ENCODE measurements at places on chromosomes 7 and 10.

GRCh38 chr7:79287981-79288380, 165.5 kb downstream of the MAGI2 start:
- no peak for DNase-seq

DNA sequence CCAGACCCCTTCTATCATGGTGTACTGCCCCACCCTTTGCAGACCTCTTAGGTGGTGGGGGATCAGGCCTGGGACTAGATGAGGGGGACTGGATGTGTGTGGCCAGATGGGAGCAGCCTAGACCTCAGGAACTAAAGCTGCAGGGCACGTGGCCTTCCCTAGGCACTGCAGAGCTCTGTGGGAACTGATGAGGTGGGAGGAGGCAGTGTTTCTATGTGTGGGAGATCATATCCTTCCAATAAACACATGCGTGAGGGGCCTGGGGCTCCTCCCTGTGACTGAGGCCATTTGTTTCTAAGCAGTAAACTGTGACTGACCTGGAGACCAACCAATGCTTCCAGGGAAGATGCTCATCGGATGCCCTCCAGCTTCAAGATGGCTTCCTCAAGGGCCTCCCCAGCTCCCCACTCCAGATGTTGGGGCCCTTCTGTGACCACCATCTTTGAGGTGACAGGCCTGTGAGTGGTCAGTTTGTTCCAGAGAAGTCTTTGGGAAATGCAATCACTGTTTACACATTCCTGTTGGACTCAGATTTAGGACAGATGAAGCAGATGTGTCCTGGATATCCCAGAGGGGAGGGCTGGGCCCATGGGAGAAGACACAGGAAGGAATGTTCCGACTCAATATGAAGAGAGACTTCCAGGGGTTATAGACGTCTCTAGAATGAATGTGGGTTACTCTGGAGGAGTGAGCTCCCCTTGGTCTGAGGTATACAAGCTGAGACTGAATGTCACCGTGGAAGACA, 23.6 kb upstream of the ZCCHC24 start:
- no peak for DNase-seq

GRCh38 chr7:47580175-47580706, 1.7 kb downstream of the TNS3 start:
- no peak for DNase-seq

DNA sequence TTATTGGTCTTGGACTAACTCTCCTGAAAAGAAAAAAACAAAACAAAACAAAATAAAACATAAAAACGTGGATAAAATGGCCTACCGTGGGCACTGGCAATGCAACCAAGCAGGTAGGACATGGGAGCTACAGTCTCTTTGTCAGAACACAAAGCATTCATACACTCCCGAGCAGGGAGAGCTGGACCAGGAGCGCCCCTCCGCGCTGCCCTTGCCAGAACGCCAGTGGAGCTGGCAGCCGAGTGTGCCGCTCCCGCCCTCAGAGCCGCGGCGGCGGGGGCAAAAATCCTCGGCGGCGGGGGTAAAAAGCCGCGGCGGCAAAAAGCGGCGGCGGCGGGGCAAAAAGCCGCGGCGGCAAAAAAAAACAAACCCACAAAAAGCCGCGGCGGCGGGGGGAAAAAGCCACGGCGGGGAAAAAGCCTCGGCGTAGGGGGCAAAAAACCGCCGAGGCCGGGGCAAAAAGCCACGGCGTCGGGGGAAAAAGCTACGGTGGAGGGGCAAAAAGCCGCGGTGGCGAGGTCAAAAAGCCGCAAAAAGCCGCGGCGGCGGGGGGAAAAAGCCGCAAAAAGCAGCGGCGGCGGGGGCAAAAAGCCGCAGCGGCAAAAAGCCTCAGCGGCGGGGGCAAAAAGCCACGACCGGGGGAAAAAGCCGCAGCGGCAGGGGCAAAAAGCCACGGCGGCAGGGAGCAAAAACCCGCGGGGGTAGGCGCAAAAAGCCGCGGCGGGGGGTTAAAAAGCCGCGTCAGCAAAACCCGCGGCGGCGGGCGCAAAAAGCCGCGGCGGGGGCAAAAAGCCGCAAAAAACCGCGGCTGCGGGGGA, 418.1 kb downstream of the ZNF716 start:
- DNase-seq, result no peak

- DNase-seq, result no peak
Observed at GRCh38 chr10:76763376-76763775, 874.2 kb downstream of the KCNMA1 start.

DNA sequence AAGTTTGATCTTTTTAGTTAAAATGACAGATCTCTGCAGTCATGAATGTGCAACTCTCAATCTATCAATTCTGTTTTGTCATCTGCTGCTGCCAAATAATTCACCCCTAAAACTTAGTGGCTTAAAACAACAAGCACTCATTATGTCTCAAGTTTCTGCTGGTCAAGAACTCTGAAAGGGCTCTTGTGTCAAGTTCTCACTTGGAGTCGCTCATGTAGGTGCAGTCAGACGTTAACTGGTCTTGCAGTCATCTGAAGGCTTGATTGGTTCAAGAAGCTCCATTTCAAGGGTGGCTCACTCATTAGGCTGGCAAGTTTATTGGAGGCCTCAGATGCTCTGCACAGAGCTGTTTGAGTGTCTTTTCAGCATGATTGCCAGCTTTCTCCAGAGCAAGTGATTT, 28.5 kb upstream of the LRRC72 start:
- DNase-seq, result no peak

- no peak for DNase-seq
Observed at GRCh38 chr7:128915271-128915819, 4.8 kb upstream of the KCP start.

DNA sequence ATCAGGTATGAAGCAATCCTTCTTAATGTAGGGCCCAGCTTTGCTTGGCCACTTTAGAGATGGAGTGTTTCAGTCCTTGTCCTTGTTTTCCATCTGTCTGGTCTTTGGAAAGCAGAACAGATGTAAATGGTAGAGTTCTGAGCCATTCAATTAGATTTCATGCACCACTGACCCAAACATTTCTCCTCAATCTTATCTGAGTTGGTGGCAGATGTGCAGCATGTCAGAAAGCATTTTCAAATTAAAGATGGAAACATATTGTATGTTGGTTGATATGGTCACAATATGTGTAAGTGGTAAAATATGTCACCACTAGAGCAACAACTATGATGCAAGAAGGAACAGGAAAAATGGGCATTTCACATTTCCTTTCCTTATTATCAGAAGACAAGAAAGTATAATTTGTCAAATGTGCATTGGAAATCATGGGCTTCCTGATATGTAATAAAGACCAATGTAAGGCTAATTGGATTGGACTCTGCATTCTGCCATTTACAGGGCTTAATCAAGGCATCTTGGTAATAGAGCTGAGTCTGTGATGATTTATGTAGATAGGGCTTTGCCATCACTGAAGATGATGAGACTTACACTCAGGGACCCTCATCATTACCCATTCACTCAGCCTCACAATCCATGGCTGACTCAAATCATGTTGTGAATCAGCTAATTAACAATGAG, 750.7 kb downstream of the NRG3 start:
- no peak for DNase-seq

GRCh38 chr7:55485501-55486191, 86.7 kb downstream of the VOPP1 start:
- DNase-seq, result no peak

DNA sequence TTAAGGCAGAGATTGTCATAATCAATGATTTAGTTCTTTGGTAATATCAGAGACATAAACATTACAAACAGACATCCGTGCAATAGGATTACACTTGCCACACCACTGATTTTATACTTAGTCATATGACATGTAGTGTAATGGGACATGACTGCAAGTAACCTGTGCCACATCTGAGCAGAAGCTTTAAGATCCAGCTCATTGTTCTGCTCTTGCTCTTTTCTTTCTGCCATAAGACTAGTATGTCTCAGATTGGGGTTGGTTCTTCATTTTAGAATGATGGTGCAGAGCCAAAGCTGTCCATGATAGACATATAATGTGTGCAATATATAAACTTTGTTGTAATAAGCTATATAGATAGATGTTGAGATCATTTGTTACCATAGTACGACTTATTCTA, 119.7 kb upstream of the SEMA3A start:
- no peak for DNase-seq

- DNase-seq, result no peak
Observed at GRCh38 chr7:21579341-21580072, 36.7 kb downstream of the DNAH11 start.

DNA sequence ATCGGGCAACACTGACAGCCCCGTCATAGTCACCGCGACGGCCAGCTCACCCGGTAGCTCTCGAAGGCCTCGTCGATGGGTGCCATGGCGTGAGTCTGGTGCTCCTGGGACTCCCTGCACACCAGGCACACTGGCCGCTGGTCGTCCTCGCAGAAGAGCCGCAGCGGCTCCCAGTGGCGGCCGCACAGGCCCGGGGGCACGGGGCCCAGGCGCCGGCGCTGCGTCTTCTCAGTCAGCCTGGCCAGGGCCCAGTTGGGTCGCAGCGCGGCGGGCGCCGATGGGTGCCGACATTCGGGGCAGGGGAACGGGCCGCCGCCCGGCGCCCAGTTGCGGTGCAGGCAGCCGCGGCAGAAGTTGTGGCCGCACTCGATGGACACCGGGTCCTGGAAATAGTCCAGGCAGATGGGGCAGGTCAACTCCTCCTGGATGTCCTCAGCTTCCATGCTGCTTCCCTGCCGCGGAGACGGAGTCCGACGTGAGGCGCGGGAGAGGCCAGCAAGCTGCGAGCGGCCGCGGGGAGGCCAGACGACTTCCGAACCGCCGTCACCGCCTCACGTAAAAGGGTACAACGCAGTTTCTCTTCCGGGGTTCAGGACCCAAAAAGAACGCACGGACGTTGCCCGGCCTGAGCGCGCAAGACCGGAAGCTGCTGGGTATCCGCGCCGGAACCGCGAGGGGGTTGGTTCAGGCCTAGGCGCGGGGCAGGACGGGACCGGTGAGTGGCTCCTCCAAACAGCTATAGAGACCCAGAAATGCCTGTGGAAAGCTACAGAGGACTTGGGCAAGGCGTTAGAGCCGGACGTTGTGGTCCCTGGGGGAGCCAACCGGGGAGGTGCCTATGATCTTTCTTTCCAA, at the start of gene TRIM4:
Gene TRIM4 (minus strand): TSS at position 572 of the 855 bp plus-strand sequence. CDS start 129 bp downstream, at position 443.
- peak; percentile 80 for DNase-seq

GRCh38 chr7:45061806-45062425, 26.9 kb downstream of the NACAD start:
- DNase-seq, result no peak

- DNase-seq, result no peak
Observed at GRCh38 chr10:14124941-14125340, 205.8 kb downstream of the FRMD4A start.

DNA sequence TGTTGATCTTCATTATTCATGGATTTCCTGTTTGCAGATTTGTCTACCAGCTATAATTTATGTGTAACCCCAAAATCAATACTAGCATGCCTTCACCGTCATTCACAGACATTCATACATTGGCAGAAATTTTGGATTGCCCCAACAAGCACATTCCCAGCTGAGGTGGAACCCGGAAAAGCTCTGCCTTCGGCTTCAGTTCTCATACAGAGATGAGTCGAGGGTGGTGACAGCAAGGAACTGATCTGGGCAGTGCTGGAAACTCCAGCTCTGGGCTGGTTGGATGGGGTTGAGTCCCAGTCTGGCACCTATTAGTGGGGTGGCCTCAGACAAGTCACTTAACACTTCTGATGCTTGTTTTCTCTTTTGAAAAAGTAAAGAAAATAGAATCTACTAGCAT, 267.5 kb downstream of the SNX13 start:
- no peak for DNase-seq

GRCh38 chr7:73960548-73960947, 67.4 kb upstream of the ELN start:
- no peak for DNase-seq

DNA sequence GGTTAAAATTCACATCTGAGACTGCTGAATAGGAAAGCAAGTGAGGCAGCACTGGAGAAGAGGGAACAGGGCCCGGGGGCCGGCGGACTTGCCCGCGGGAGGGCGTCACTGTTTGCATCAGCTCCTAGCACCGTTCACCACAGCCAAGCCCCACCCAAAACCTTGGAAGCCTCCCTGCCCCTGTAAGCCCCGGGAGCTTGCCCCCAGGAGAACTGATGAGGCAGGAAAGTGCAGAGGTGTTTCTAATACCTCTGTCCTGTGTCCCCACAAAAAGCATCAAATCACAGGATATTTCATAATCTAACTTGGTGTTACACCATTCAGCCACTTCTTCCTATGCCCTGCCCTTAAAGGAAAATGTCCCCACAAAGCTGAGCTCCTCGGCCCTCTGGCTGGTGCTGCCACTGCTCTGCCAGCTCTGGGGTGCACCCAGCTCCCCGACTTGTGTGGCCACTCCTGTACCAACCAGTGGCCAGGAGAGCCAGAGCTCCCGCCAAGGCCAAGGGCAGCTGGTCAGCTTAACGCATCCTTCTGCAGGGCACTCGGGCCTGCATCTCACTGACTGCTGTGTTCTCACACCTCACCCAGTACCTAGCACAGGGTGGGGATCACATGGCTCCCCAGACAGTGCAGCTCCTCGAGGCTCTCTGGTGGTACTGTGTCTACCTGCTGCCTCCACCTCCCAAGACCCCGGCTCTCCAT, 47.3 kb upstream of the CNPY1 start:
- DNase-seq, result no peak

DNA sequence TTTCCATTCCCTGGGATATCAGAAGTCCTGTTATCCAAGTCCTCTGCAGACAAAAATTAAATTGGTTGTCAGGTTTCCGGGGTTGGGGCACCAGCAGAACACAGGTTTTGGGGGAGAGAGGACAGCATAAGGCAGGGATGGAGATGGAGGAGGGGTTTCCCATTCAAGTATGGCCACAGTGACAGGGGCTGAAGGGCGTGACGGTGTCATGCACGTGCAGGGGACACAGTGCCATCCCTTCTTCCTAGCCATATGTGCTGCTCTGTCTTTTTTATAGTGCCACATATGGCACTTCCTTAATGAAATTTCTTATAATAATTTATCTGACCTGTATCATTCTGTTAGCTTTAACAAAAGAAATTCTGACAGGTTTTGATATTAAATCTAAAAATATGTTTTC, 259.2 kb downstream of the PTEN start:
- no peak for DNase-seq

Data from T-helper 22 cell (primary cell).